ENCODE measurements at places on chromosomes 16 and 17. TPM values are rescaled to one million over a fixed set of nuclear protein-coding genes. Genes with fewer than 3 reads are reported as not detected.

Gene SALL1
- total RNA-seq, result not detected

GRCh38 chr17:69908626-69909368, 166.2 kb upstream of the KCNJ16 start:
- no peak for DNase-seq

DNA sequence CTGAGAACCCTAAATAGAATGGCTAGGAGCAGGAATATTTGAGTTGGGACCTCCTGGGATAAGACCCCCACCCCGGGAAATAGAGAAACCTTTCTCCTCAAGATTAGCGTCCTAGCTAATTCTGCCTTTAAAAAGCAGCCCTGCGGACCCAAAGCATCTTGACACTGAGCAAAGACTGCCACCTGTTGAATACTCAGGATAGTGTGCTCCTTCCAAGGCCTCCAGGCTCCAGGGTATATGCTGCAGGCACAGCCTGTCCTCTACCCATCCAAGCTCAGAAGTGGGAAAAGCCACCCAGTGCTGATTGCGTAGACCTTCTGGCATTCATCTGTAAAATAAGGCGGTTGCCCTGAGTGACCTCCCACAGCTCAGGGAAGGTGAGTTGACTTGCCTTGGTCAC, 456.2 kb upstream of the DYNLRB2 start:
- DNase-seq, result no peak

DNA sequence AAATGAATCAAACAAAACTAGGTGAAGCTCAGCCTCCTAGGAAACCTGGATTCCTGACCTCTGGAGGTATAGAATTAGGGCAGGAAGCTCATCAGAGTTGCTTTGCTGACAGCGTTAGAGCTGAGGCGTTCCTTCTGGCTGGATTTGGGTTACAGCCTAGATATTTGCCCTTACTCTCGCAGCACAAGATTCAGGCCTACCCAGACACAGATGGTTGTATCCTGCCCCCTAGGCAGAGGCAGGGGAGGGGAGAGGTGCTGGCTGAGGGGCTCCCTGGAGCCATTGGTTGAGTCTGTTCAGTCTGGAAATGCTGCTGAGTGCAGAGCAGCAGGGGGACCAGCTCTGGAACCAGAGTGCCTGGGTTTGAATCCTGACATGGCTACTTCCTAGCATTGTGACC, 78.4 kb downstream of the MPRIP start:
- no peak for DNase-seq

DNA sequence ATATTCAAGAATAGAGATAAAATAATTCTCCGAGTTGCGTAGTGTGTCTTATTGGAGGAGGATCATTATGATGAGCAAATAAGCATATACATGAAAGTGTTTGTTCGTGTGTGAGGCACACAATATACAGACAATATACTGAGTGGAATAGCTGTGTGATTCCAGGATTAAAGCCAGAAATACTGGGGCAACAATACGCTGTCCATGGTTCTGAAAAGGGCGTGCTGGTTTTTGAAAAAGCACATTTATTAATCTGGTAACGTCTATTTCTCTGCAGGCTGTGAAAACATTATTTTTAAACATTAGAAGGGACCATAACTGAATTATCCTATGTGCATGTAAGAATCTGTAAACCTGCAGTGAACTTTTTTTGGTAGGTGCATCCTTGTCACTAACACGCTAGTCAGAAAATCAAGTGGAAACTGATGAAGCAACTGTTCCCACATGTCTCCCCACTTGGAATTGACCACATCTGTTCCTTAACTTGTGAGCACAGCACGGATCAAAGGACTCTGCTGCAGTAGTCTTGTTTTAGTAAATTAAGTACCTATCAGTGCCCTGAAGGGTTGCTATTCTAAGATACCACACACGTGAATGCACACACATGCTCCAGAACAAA, 346.0 kb downstream of the GRIN2A start:
- no peak for DNase-seq
